ENCODE measurements at places on chromosomes 3 and 15.

DNA sequence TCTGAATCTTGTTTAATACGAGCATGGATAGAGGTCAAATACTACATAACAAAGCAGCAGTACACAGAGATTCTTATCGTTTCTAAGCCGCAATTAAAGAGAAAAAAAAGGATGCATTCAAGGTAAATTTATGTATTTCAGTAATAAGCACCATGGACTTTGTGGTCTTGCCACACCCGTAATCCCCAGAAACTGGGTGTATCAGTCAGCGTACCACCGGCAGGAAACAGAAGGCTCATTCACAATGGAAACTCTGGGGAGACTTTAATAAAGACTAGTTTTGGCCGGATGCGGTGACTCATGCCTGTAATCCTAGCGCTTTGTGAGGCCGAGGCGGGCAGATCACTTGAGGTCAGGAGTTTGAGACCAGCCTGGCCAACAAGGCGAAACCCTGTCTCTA lies 81.9 kb upstream of the ZNF280D start:
- no peaks in the 10 kb centered on the region for H3K36me3 ChIP-seq
- H3K27me3 ChIP-seq = no peaks in the 10 kb centered on the region
- peak; percentile 76 for ATAC-seq
- no peak overlapping the region for H3K4me3 ChIP-seq
- H3K27ac ChIP-seq = peak overlapping the region; percentile 73

- no peak overlapping the region for H3K4me3 ChIP-seq
- no peak overlapping the region for H3K27ac ChIP-seq
- H3K36me3 ChIP-seq = no peaks in the 10 kb centered on the region
Measured at GRCh38 chr3:5079761-5080160, 42.3 kb upstream of the ARL8B start.

DNA sequence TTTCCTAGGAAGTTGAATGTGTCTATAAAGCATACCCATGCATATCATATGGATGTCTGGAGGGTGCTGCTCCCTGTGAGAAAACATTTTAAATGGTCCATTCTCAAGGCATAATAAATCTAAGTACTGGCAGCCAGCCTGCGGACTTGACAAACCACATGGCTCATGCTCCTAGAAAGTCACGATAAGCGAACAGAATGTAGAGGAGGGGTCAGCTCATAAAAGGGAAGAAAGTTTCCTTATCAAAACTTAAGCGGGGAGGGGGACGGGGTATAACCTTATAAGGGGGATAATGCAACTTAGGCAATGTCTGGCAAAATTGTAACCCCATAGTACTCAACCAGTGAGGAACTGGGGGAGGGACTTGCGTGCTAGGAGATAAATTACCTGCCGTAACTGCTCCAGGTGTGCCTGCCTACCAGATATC lies 159.8 kb upstream of the LMCD1 start:
- ATAC-seq = no peak
- no peaks in the 10 kb centered on the region for H3K36me3 ChIP-seq
- no peak overlapping the region for H3K4me3 ChIP-seq
- no peaks in the 10 kb centered on the region for H3K27me3 ChIP-seq
- H3K4me1 ChIP-seq = no peaks in the 10 kb centered on the region
- no peak overlapping the region for H3K27ac ChIP-seq

DNA sequence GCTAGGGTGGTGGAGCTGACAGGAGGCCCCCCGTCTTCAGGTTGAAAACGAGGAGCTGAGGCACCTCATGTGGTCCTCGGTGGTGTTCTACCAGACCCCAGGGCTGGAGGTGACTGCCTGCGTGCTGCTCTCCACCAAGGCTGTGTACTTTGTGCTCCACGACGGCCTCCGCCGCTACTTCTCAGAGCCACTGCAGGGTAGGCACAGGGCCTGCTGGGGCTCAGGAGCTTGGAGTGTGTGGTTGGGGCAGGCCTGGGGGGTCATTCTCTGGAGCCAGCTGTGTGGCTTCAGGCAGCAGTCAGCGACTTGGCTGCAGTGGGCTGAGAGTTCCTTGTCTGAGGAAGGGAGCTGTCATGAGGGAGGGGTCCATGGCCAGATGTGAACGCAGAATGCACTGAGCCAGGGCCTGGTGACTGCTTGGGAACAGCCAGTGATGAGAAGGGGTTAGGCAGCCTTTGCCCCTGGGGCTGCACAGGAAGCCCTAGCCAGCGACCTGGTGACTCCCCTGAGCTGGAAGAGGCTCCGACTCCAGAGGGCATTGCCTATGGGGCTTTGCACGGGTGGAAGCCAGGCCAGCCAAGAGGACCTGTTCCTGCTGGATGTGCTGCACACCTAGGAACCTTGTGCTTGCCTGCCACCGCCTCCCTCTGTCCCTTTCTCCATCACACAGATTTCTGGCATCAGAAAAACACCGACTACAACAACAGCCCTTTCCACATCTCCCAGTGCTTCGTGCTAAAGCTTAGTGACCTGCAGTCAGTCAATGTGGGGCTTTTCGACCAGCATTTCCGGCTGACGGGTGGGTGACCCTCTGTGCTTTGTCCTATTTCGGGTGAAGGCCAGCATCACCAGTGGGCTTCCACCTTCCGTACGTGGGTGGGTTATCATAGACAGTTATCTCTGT lies 4.9 kb upstream of the STAB1 start:
- peaks cover 68% of the 10 kb centered on the region for H3K36me3 ChIP-seq
- no peaks in the 10 kb centered on the region for H3K4me1 ChIP-seq
- no peak for ATAC-seq
- no peak overlapping the region for H3K4me3 ChIP-seq

GRCh38 chr3:60772584-60772983 lies 478.7 kb downstream of the FHIT start:
- H3K27me3 ChIP-seq = no peaks in the 10 kb centered on the region
- H3K27ac ChIP-seq = no peak overlapping the region
- no peaks in the 10 kb centered on the region for H3K4me1 ChIP-seq
- H3K4me3 ChIP-seq = no peak overlapping the region

- H3K4me1 ChIP-seq = peaks cover 9% of the 10 kb centered on the region
- H3K27ac ChIP-seq = no peak overlapping the region
- H3K4me3 ChIP-seq = no peak overlapping the region
Measured at GRCh38 chr15:71374607-71375352, 259.5 kb downstream of the THSD4 start.

GRCh38 chr15:62940755-62941361 lies 101.7 kb upstream of the TPM1 start:
- no peaks in the 10 kb centered on the region for H3K36me3 ChIP-seq
- ATAC-seq = peak; percentile 84
- H3K4me3 ChIP-seq = no peak overlapping the region
- H3K4me1 ChIP-seq = no peaks in the 10 kb centered on the region
- no peak overlapping the region for H3K27ac ChIP-seq
- peaks cover 41% of the 10 kb centered on the region for H3K27me3 ChIP-seq

- H3K4me3 ChIP-seq = no peak overlapping the region
- ATAC-seq = no peak
- no peak overlapping the region for H3K27ac ChIP-seq
- H3K36me3 ChIP-seq = no peaks in the 10 kb centered on the region
- H3K27me3 ChIP-seq = peaks cover 17% of the 10 kb centered on the region
Measured at GRCh38 chr3:194872669-194872977, 186.9 kb downstream of the FAM43A start.

DNA sequence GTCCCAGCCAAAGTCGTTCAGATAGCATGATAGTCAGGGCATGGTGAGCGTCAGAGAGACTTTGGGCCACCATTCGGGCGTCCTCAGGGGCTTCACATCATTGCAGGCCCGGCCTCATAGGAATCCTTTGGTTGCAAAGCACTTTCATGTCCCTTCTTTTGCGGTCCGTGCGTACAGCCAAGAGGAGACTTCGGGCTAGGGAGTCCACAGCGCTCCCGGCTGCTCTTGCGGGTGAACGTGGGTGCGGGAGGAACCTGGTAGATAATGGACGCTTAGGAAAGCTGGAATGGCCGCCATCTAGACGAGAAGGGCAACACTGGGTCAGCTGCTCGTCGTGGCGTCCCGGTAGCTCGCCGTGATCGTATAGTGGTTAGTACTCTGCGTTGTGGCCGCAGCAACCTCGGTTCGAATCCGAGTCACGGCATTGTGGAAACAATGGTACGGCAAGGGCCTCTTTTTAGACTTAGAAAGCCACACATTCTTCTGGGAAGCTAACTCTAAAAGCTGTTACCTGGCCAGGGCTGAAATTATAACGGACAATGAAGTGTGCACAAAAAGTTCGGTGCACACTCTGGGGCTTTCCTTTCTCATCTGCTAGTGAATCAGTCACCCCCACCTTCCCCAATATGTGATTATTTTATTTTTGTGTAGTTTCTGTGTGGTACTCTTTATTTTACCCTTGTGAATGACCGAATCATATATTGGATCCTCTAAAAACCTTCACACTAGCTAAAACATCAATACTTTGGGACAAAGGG lies 13.2 kb upstream of the SHF start:
- peaks cover 6% of the 10 kb centered on the region for H3K36me3 ChIP-seq
- ATAC-seq = peak; percentile 33
- peaks cover 9% of the 10 kb centered on the region for H3K4me1 ChIP-seq
- H3K4me3 ChIP-seq = no peak overlapping the region
- H3K27ac ChIP-seq = no peak overlapping the region
